ENCODE measurements at places on chromosomes 2 and 18. TPM values are rescaled to one million over a fixed set of nuclear protein-coding genes. Genes with fewer than 3 reads are reported as not detected.
A peak's percentile ranks its signal among the peaks of the same experiment; 100 is the strongest.

- DNase-seq, result no peak
These were observed 284.5 kb downstream of the ZNF521 start for GRCh38 chr18:25067275-25068025.

The SCYGR2 gene
- not detected for total RNA-seq

DNA sequence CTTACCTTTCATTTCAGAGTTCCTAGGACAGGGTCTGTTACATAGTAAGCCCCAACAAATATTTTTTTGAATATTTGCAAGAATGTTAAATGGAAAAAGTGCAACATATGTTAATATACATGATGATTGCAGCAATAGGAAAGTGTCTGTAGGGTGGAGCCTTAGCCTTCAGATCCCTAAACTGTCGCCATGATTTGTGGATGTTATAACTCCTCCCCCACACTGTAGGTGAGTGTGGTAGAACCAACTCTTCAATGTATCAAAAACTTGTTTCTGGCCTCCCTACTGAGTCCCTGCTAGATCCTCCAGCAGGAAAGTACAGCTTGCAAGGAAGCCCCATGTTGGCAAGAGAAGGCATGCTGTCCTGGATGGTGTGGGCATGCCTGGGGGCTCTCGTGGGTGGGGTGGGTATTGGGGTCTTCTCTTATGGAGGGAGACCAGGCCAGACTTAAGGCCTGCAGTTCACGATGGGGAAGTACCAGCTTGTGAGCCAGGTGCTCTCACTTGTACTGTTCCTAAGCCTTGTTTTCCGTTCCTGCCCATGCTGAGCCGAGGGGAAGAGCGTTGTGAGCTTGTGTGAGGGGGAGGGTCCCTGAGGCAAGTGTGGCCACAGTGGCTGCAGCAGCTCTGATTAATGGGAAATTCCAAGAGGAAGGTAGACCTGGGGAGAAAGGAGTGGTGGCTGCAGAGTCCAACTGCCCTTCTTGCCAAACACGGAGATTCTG, 11.4 kb downstream of the FHOD3 start:
- no peak for DNase-seq

DNA sequence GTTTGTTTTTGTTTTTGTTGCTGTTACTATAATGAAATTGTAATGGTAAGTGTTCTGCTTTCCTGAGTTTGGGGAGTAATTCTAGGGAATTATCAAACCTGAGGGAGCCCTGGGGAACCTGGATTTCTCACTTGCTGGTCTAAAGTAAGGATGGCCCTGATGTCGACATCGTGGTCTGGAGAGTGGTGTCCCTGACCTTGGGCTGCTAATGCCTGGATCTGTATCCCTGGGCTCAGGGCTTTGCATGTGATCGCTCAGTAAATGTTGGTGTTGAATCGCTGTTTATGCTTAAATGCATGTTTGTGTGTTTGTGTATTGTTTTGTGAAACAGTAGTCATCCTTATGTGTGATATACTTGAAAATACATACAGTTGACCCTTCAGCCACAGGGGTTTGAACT, 6.1 kb downstream of the ACP1 start:
- DNase-seq, result no peak

The CD226 gene
- 2.6 TPM for total RNA-seq

- peak; percentile 53 for DNase-seq
These were observed 239.8 kb downstream of the HAUS1 start for GRCh38 chr18:46343931-46344372.

GRCh38 chr2:228653884-228654283, 472.4 kb upstream of the SPHKAP start:
- DNase-seq, result no peak

GRCh38 chr2:207937253-207937652, 88.1 kb downstream of the PLEKHM3 start:
- DNase-seq, result no peak

GRCh38 chr2:134722728-134723127, 3.9 kb upstream of the TMEM163 start:
- no peak for DNase-seq

- peak; percentile 53 for DNase-seq
These were observed 4.4 kb upstream of the NEU4 start for GRCh38 chr2:241804326-241805229.

- no peak for DNase-seq
These were observed 169.6 kb downstream of the ZEB2 start for GRCh38 chr2:144350151-144350802.

The MYCN gene
- not detected for total RNA-seq

The ELOA2 gene
- total RNA-seq, result not detected

- DNase-seq, result no peak
These were observed 58.7 kb downstream of the SLC40A1 start for GRCh38 chr2:189521699-189522434.

The GDF7 gene
- total RNA-seq, result 14.8 TPM

DNA sequence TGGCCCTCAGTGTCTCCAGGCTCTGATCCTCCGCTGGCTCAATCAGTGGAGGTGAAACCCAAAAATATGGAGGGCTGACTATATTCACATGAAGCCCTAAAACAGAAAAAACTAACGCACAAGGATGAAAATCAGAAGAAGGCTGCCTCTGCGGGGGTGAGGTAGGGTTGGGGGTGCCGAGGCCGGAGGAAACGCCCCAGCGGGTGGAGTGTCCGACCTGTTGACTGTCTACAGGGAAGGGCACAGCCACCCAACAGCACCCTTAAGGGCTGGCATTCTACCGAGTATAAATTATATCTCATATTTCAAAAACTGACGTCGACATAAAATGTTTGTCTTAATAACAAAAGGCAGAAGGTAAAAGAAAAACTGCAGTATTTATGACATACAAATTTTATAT, 223.5 kb downstream of the HDAC4 start:
- no peak for DNase-seq

DNA sequence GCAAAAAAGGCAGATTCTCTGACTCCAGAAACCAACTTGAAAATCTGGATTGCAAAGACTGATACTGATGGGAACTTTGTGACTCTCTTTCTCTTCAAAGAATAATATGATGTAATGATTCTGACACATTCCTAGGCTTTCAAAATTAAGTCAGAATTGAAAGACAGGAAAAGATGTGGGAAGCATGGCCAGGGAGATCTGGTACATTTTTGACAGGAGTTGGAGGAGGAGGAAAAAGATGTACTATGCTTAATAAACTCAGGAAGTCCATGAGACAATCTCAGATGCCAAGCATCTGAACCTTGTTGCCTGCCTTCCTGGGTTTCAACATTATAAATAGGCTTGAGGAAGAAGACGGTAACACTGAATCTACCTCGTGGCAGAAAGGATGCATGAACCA, 34.2 kb downstream of the KLF7 start:
- no peak for DNase-seq

DNA sequence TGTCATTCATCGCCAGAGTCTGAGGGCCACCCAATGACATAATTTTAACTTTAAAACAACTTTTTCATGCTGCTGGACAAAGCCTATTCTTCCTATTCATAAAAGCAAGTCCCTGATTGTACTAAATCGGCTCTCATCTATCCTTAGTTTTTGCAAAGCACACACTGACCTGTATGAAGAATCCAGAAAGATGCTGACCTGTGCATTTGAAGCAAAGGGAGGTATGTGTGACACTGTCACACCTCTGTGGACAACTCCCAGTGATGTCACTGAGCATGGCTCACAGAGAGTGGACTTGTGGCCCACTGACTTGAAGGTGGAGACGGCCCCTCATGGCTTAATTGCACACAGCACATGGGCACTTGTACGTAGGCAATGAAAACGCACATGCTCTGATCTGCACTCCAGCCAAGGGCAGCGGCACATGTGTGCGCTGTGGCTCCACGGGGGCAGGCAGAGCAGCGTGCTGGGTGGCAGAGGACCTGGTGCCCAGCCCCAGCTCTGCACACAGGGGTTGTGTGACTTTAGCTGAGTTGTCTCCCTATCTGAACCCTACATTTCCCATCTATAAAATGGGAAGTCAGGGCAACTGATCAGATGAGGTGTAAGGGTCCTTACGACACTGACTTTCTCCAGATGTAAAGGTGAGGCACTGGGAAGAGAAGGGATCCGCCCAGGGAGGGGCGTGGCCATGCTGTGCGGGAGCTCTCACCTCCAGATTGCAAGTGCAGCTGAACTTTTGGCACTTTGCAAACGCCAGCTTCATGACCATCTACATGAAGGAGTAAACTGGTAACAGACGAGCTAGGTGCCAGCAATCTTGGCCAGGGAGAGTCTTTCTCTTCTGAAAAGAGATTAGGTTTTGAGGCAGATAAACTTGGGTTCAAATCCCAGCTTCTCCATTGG, 14.3 kb upstream of the ODC1 start:
- DNase-seq, result no peak

DNA sequence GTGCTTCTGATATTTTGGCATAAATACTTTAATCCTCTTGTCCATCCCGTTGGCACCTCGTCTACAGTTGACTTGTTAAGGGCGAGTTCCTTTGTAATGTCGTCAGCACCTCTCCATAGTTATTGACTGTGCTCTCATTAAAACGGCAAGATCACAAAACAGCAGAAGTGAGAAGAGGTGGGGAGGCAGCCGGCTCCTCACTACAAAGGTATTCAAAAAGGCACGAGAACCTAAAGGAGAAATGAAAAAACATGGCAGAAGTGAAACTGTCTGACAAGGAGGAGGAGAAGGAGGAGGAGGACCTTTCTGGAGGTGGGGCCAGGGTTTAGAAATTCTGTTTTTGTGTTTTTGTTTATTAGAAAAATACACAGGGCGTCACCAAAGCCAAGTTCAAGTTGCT, 235.6 kb downstream of the BCL11A start:
- DNase-seq, result peak; percentile 87

The AQP4 gene
- not detected for total RNA-seq

The TEKT4 gene
- not detected for total RNA-seq

GRCh38 chr2:3309496-3310355, 67.9 kb downstream of the EIPR1 start:
- no peak for DNase-seq

DNA sequence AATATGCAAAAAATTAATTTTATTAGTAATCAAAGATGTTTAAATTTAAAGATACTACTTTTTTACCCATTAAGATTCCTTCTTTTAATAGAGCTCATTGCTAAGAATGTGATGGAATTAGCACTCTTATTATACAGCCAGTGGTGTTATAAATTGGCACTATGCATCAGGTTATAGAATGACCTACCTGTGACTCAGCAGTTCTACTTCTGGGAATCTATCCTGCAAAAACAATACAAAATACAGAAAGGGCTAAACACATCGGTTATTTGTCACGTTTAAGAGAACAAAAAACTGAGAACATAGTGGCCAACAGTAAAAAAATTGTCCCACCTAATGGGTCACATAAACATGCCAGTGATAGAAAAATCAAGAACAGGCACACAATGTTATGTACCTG, 9.4 kb upstream of the ADD2 start:
- DNase-seq, result no peak

DNA sequence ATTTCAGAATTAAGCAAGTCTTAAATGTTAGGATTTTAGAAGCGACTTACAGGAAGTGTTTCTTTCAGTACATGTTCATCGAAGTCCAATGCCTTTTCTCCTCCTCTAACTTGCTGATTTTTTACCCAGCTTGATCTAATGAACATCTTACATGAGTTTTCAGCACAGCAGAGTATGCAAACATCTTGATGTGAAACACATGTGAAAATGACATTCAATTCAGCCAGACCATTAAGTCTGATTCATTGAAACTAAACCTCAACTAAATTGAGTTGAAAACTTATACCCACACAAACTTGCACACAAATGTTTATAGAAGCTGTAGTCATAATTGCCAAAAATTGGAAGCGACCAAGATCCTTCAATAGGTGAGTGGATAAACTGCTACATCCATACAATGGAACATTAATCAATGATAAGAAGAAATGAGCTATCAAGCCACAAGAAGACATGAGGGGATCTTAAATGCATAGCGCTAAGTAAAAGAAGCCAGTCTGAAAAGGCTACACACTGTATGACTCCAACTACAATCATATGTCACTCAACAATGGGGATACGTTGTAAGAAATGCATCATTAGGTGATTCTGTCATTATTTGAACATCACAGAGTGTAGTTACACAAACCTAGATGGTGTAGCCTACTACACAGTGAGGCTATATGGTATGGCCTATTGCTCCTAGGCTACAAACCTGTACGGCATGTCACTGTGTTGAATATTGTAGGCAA, 18.5 kb downstream of the PSTPIP2 start:
- DNase-seq, result no peak

GRCh38 chr2:233867993-233868532, at the start of gene MSL3B:
Gene MSL3B (minus strand): TSS chr2:233868386.
- DNase-seq, result peak; percentile 80

The TUBA3E gene
- not detected for total RNA-seq

GRCh38 chr18:56162311-56163265, 475.8 kb downstream of the TXNL1 start:
- peak; percentile 10 for DNase-seq

The CYS1 gene
- total RNA-seq, result not detected
